ENCODE measurements at places on chromosomes 12 and 14.

DNA sequence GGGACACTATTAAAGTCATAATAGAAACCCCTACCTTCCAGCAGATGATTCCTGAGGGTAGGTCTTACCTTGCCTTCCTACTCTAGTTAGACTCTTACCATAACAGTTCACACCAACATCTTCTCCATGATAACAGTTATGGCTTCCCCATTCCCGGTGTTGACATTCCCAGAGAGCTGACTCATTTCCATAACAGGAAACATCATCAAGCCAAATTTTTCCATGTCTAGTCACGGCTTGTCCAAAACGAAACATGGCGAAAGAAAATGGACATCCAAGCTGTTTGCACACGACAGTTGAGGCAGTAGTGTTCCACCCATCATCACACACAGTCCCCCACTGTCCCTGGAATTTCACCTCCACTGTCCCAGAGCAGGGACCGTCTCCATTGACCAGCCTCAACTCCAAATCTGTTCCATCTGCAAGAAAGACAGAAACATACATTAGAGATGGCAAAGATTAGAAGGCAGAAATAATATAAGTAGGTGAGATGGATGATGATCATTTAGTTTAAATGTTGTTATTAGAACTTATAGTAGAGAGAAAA is 10.6 kb downstream of the CD163L1 start:
- DNase-seq: no peak

GRCh38 chr12:94074980-94075629 is 73.3 kb upstream of the PLXNC1 start:
- DNase-seq: no peak

DNA sequence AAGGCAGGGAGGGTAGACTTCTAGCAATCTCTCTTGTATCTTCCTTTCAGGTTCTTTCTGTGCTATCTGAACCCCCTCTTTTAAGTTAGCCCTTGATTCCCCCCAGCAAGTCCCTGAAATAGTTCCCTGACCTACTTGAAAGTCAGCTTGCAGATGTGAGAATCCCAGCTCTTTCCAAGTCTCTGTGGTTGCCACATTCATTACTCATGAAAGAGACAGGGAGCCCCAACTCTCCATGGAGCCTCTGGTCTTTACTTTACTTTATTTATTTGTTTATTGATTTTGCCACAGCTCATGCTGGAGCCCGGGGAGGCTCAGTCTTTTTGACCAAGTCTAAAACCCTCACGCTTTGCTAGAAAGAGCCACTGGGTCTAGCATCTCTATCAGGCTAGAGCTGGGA is 193.6 kb upstream of the FAR2 start:
- DNase-seq: no peak

DNA sequence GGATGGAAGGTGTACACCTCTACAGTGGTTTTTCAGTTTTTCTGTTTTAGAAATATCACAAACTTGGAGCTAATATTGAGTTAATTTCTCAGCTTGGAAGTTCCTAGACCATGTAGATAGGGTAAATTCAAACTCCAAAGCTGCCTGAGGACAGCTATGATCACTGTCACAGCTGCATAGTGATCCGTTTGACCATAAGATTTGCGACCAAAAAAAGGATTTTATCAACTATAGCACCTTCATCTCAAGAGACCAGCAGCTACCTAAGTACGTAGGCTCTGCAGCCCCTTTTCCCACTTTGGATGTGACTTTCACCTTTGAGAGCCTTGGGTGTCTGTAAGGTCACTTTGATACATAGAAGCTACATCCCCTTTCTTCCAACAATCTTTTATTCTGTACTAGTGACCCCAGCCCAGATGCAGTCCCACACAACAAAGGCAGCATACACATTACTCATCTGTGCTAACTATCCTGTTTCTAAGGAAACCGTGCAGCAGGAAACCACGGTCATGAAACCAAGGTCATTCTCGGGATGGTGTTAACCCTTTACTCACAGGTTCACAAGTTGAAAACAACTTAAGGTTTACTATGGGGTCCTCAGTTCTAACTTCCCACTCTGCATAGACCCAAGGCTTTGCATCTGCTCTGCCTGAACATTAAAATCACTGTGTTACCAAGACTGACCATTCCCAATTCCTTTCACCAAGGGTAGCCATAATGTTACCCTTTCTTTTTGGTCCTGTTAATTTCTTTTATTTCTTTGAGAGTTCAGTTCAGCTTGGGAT is 75.4 kb downstream of the IFT81 start:
- DNase-seq: no peak

DNA sequence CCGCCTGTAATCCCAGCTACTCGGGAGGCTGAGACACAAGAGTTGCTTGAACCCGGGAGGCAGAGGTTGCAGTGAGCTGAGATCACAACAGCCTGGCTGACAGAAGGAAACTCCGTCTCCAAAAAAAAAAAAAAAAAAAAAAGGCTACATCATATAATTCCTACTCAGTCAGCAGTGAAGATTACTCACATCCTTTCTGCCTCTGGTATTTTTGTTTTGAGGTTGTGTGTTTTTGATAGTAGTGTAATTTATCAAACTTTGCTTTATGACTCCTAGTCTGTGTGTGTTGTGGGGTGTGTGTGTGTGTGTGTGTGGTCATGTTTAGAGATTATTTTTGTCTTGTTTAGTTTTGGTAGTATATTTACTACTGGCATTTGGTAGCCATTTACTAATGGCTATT is 29.8 kb upstream of the DLGAP5 start:
- no peak for DNase-seq

GRCh38 chr14:21384494-21384851 is 654 bp upstream of the SUPT16H start:
- DNase-seq: peak; percentile 19

DNA sequence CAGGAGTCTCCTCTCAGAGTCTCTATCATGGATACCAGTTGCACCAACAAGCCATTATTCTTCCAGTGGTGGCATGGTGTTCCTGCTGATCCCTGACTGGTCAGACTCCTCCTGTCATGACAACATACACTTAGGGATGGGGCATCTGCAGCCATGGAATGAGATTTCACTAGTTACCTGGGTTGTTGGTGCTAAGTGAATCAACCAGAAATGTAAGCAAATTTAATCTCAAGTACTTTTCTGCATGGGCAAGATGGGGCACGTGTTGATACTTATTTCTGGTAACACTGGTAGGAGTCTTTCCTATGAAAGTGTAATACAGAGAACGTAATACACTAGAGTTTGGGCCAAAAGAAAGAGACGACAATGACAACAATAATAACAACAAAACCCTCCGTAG is 211.5 kb upstream of the FOXN3 start:
- no peak for DNase-seq

DNA sequence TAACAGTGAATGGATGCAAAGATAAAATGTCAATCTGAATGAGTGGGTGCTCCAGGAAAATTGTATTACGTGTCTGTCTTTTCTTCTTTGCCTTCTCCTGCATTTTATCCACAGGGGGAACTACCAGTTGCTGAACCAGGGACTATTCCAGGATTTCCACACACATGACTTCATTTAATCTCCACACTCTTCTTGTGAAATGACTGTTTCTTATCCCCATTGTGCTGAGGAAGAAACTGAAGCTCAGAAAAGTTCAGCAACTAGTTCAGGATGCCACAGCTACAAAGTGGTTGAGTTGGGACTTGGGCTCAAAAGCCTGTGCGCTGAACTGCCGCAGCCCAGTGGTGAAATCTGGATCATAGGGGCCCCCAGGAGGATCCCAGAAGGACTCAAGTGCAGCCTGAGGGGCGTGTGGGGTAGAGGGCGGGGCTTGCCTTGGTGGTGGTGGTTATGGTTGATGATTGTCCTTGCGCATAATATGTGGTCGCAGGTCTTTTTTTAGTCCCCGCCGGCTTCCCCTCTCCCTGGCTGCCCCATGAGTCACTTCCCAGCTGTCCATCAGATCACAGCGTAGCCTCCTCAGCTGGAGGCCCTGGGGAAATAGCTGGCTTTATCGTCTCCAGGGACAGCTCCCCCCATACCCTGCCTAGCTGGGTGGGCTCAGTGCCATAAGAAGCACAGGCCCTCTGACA is 235.2 kb upstream of the CRY1 start:
- no peak for DNase-seq

- no peak for DNase-seq
Observed at GRCh38 chr12:52032446-52032803, 18.8 kb upstream of the NR4A1 start.

DNA sequence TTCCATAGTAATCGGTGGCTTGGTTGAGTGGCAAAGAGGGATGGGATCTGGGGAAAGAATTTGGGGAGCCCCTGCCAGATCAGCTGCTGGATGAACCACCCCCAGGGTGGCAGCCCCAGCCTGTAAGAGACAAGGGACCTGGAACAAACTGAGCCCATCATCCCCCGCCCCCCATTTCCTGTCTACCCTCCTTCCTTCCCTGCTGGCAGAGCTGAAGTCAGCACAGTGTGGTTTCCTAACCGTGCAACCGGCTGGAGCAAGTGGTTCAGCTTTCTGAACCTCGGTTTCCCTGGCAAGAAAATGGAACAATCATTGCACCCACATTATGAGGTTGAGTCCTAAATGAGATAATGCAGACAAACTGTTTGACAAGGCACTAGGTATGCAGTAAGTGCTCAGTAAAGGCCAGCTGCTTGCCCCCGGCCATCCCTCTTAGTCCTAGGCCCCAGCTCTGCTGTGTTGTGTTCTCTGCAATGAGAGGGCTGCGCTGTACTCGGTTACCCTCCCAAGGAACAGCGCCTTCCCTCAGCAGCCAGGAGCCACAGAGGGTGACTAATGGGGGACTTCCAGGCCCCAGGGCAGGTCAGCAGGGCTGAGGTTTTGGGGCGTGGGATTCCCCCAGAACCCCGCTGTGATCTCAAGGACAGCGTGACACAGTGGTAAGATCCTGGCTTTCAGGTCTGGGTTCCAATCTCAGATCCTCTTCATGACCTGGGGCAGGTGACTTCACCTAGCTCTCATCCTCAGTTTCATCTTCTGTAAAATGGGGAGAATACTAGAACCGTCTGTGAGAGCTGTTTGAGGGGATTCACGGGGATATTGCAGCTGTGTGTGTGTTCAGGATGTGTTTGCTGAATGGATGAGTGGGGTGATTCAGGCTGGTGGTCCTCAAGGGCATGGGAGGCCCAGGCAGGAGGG is 16.5 kb downstream of the SELPLG start:
- DNase-seq: peak; percentile 55

DNA sequence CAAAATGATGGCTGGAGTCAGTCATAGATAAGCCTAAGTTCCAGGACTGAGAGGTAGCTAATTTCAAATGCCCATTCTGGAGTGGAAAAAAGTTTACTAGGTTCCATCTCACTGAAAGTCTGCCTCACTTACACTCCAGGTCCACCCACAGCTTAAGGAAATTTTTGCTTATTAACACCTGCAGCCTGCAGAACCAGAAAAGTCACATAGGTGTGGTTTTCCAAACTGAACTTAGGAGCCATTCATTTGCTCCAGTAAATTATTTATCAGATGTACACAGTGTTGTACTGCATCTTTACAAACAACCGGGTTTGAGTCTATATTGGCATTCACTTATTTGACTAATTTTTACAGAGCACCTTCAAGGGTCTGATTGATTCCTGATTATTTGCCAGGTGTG is 157.4 kb upstream of the ARID2 start:
- DNase-seq: no peak

DNA sequence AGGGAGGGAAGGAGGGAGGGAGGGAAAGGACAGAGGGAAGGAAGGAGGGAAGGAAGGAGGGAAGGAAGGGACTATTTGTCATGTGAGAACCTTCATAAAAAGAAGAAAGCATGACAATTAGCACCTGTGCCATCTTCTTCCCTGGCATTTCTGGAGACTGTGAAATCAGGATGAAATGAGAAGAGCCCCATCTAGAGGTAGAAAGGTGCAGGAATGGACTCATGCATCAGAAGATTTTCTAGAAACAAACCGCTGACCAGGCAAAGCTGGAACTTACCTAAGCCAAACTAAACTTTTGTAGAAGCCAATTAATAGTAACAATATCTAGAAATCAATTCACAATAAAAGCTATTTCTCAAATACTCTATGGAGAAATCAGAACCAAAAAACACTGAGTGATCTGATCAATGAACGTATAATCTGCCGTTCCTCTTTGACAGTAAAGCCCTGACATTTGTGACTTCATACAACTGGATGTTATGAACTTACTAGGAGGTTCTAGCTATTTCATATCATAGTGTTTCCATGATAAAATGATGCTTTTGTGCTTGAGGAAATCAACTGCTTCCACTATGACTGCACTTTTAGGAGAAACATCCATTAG is 24.4 kb upstream of the CRACR2A start:
- no peak for DNase-seq

DNA sequence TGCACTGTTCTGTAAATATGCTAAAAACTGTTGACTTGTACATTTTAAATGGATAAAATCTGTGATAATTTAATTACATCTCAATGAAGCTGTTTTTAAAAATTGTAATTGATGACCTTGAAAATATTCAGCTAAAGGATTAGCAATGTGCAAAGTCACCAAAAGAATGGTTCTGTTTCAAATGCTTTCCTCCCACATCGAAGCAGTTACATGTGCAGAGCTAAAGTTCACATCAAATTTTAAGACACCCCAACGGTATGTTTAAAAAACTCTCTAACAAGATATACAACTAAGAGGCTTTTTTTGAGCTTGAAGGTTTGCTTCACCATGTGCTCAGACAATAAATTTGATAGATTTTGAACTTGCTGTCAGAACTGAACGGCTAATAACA is 114.6 kb upstream of the KRAS start:
- no peak for DNase-seq

DNA sequence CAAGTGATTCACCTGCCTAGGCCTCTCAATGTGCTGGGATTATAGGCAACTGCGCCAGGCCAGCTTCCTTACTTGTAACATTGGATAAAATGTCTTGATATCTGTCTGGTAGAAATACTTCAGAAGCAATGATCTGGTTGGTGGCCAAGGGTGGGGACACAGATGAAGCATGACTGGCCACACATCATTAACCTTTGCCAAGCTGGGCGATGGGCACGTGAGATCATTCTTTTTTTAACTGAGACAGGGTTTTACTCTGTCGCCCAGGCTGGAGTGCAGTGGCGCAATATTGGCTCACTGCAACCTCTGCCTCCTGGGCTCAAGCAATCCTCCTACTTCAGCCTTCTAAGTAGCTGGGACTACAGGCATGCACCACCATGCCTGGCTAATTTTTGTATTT is 31.1 kb downstream of the PLEKHH1 start:
- DNase-seq: no peak

DNA sequence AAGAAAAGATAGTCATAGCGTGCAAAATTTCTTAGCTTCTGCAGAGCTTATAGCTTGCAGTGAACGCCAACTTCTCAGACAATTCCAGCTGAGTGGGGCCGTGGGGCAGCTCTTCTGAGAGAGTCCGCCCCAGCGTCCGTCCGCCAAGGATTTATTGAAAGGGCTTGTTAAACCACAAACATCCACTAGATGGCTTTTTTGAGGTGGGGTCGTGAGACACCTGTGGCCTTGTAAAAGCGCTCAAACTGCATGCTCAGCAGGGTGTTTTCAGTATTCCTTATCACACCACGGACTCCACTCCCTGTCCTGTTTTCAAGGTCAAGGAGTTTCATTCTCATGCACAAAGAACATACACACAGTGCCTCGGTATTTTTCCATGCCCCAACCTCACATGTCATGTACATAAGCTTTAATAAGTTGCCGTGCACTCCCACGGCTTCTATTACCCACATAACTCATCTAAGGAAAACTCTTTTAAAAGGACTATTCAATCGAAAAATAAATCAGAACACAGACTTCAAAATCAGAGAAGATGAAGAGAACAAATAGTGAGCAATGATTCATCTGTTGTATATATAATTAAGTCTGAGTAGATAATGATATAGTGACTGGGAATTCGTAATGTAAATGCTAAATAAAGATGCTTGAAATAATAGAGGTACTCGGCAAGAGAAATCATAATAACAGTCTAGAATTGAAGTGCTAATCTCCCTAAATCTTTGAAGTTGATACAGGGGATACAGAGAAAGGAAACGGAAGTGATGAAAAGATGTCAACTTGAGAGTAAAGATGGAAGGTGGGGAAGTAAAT is 46.7 kb downstream of the WBP11 start:
- DNase-seq: no peak

- no peak for DNase-seq
Observed at GRCh38 chr14:74908861-74909341, 14.2 kb downstream of the RPS6KL1 start.
